Germinal center (tissue), 1 donor: ENCODE measurements at places on chromosomes 12 and 14.

- DNase-seq, result no peak
Observed at GRCh38 chr12:95820096-95820703, 29.6 kb upstream of the NTN4 start.

DNA sequence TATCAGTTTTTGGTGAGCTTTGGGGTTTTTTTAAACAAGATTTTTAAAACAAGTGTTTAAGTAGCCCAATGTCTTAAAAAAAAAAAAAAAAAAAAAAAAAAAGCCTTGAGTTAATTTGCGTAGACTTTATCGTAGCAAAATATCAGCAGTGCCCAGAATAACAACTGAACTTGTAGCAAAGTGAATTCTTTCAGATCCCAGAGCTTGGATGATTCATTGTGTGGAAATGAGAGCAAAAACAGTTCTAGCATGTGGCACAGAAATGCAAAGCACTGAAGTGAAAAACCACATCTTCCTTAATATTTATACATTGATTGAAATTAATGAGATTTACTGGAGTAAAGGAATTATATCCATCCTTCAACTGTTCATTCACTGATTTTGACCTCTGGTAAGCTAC is 258.1 kb downstream of the EGLN3 start:
- no peak for DNase-seq

GRCh38 chr12:62714774-62715721 is 219.9 kb downstream of the PPM1H start:
- no peak for DNase-seq

DNA sequence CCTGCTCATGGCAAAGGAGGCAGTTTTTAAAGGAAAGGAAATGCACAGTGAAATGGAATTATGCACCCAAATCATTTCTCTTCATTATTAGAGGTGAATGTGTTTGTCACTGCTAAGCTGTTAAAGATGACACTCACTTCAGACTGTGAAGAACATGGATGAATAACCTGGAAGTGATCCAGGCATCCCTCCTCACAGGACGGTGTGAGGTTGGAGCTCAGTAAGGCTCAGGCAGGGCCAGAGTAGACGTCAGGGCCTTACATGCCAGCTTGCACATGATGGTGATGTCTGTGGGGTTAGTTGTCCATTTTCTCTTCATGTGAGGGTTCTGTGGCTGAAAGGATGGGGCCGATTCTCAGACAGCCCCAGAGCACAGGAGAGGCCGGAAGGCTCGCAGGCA is 273.1 kb downstream of the PCNX1 start:
- DNase-seq, result no peak
